B cell (primary cell): ENCODE measurements at places on chromosomes 13 and 19. TPM values are rescaled to one million over a fixed set of nuclear protein-coding genes. Genes with fewer than 3 reads are reported as not detected.

DNA sequence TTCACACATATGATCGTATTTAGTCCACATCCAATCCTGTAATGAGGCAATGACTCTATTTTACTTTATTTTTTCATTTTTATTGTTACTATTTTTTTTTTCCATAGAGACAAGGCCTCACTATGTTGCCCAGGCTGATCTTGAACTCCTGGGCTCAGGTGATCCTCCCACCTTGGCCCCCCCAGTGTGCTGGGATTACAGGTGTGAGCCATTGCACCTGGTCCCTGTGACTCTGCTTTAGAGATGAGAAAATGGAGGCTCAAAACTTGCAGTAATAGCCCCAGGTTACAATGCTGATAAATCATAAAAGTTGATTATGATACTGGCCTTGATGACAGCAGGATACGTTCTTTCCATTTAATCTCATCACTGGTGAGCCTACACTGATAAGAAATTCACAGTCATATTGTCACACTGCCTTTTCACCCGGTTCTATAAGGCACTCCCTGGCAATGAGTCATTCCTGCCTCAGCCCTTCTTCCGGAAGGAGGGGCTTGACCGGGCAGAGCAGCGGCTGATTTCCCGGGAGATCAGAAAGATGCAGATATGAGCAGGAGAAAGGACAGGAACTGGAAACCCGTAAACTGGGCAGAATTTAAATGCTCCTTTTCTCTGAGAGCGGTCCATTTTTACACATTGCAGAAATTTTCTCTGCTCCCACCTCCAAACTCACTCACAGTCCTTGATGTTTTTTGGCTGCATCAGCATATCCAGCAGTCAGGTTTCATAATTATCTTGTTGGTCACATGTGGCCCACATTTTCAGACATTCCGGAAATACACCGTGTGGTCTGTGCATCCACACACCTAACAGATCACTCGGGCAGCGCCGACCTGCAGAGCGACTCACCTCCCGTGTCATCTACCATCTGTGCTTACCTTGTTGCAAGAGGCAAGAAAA, 616.4 kb downstream of the EFNB2 start:
- DNase-seq: no peak

OR7A5 gene
- total RNA-seq: not detected in 2 replicates

C13orf42 gene
- not detected in 2 replicates for total RNA-seq

GRCh38 chr13:99865420-99865930, 106.1 kb downstream of the ZIC5 start:
- DNase-seq: no peak

- no peak for DNase-seq
These were observed 60.3 kb downstream of the MIPEP start for GRCh38 chr13:23828866-23829265.

- no peak for DNase-seq
These were observed at the start of gene LMO7 for GRCh38 chr13:75635828-75636435. LMO7 (plus strand) TSS chr13:75636330; CDS start chr13:75636658, 328 bp downstream.
